Bronchial smooth muscle cell (primary cell): ENCODE measurements at places on chromosomes 5 and 9. TPM values are rescaled to one million over a fixed set of nuclear protein-coding genes. Genes with fewer than 3 reads are reported as not detected.

The GALNT12 gene
- 31.5 and 37.4 TPM in 2 replicates for total RNA-seq

The ANKRD18A gene
- not detected in 2 replicates for total RNA-seq

The SVEP1 gene
- total RNA-seq: 28.2 and 62.5 TPM in 2 replicates

The SLC34A1 gene
- total RNA-seq: under 0.01 TPM in 1 of 2 replicates, not detected in the other

The PCDH12 gene
- total RNA-seq: under 0.01 TPM in 1 of 2 replicates, not detected in the other

The TBC1D13 gene
- total RNA-seq: 9.0 and 10.8 TPM in 2 replicates

The SLC6A19 gene
- not detected in 2 replicates for total RNA-seq

The LCNL1 gene
- 0.16 and 0.34 TPM in 2 replicates for total RNA-seq

The ADAMTSL1 gene
- 37.5 and 190 TPM in 2 replicates for total RNA-seq

The LIFR gene
- total RNA-seq: 17.2 and 19.5 TPM in 2 replicates

The PIK3R1 gene
- 20.5 and 21.8 TPM in 2 replicates for total RNA-seq

The TSSK1B gene
- total RNA-seq: 0.16 and 0.26 TPM in 2 replicates

The PCDHGA10 gene
- 2.3 and 7.1 TPM in 2 replicates for total RNA-seq

The OSMR gene
- total RNA-seq: 20.1 and 36.3 TPM in 2 replicates

The GFPT2 gene
- 63.4 and 66.5 TPM in 2 replicates for total RNA-seq

The GPR150 gene
- under 0.01 and 0.32 TPM in 2 replicates for total RNA-seq

The CCNJL gene
- total RNA-seq: under 0.01 and 0.09 TPM in 2 replicates

The TAF1L gene
- total RNA-seq: under 0.01 TPM in 2 replicates

The SPARC gene
- 615 and 832 TPM in 2 replicates for total RNA-seq

The ZDHHC11 gene
- 0.47 and 3.3 TPM in 2 replicates for total RNA-seq

The SLC4A9 gene
- total RNA-seq: not detected in 2 replicates

The NOXA1 gene
- 0.26 and 0.95 TPM in 2 replicates for total RNA-seq

The ZNF782 gene
- 1.3 and 2.4 TPM in 2 replicates for total RNA-seq

The PCDHB12 gene
- total RNA-seq: 0.16 and 0.86 TPM in 2 replicates

The PCA3 gene
- under 0.01 and 0.26 TPM in 2 replicates for total RNA-seq

The SARDH gene
- total RNA-seq: 3.0 and 4.6 TPM in 2 replicates

The DAB2 gene
- total RNA-seq: 79.3 and 131 TPM in 2 replicates

The ZNF883 gene
- total RNA-seq: 2.4 and 4.1 TPM in 2 replicates

The PCDHGB5 gene
- total RNA-seq: 33.0 and 33.1 TPM in 2 replicates

The C9orf85 gene
- 11.2 and 12.6 TPM in 2 replicates for total RNA-seq

The GPX8 gene
- 62.9 and 72.0 TPM in 2 replicates for total RNA-seq

The FBXW2 gene
- 22.2 and 22.9 TPM in 2 replicates for total RNA-seq

The RASGRF2 gene
- 6.1 and 12.0 TPM in 2 replicates for total RNA-seq

The PTAR1 gene
- 46.8 and 63.6 TPM in 2 replicates for total RNA-seq

The CD274 gene
- total RNA-seq: 1.1 and 1.6 TPM in 2 replicates

The TXNDC8 gene
- total RNA-seq: not detected in 2 replicates

The PCYOX1L gene
- total RNA-seq: 3.7 and 5.4 TPM in 2 replicates

The HRH2 gene
- total RNA-seq: under 0.01 TPM in 1 of 2 replicates, not detected in the other

The TDRD7 gene
- 7.1 and 7.9 TPM in 2 replicates for total RNA-seq

The IL31RA gene
- total RNA-seq: 0.63 and 0.77 TPM in 2 replicates

The GRIN1 gene
- total RNA-seq: under 0.01 TPM in 1 of 2 replicates, not detected in the other

The FBN2 gene
- total RNA-seq: 6.4 and 14.7 TPM in 2 replicates

The GRXCR2 gene
- total RNA-seq: not detected in 2 replicates

The PPIC gene
- total RNA-seq: 71.5 and 84.0 TPM in 2 replicates

The PCDHGA6 gene
- total RNA-seq: 2.4 and 3.9 TPM in 2 replicates

The SPINK13 gene
- not detected in 2 replicates for total RNA-seq

The CD14 gene
- total RNA-seq: 0.32 TPM in 1 of 2 replicates, not detected in the other

The PTPRD gene
- 1.7 and 13.1 TPM in 2 replicates for total RNA-seq

The TMEM141 gene
- total RNA-seq: 44.7 and 44.8 TPM in 2 replicates

The ANKRD20A1 gene
- 0.16 and 0.34 TPM in 2 replicates for total RNA-seq

The SPTAN1 gene
- 362 and 422 TPM in 2 replicates for total RNA-seq

The ARHGEF39 gene
- total RNA-seq: under 0.01 and 0.32 TPM in 2 replicates

The MZB1 gene
- not detected in 2 replicates for total RNA-seq

The CTXN3 gene
- total RNA-seq: not detected in 2 replicates

The KIF20A gene
- total RNA-seq: 4.0 and 10.2 TPM in 2 replicates

The PRSS3 gene
- 25.2 and 47.3 TPM in 2 replicates for total RNA-seq

The SLC24A2 gene
- total RNA-seq: not detected in 2 replicates

The ZNF484 gene
- 8.7 and 11.8 TPM in 2 replicates for total RNA-seq

The SPAG8 gene
- 1.5 and 1.6 TPM in 2 replicates for total RNA-seq

The FBXW11 gene
- total RNA-seq: 50.9 and 63.5 TPM in 2 replicates
